Activated T-helper 2 cell treated with anti-CD3 and anti-CD28 coated beads, Interferon-gamma antibody, Interleukin-2, Interleukin-4, amounts not matched to agents 10 μg/mL and 5 μg/mL and 100 μg/mL, durations not matched to agents 14 hours and 24 hours and 36 hours (primary cell): ENCODE measurements at places on chromosomes 11 and 22.

GRCh38 chr11:9574622-9575259, 1.3 kb downstream of the WEE1 start:
- DNase-seq = peak; percentile 18

- peak; percentile 66 for DNase-seq
Measured at GRCh38 chr22:42661985-42662831, 13.0 kb upstream of the CYB5R3 start.

GRCh38 chr22:20247010-20247505, 21.1 kb downstream of the RTN4R start:
- no peak for DNase-seq

DNA sequence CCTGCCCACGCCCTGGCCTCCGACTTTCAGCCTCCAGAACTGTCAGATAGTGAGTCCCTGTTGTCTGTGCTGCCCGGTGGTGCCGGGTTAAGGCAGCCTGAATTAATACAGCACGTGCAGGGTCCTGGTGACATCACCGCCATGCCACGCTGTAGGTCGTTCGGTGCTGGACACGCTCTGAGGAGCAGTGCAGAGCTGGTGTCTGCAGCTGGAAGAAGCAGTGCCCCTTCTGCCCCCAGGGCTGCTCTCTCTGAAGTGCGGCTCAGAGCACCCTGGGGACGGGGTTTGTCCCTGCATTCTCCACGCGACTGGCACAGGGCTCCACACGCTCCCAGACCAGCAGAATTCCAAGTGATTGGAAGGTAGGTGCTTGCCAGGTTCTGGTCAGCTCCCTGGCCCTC, 831.5 kb downstream of the TBC1D22A start:
- no peak for DNase-seq

GRCh38 chr11:56522008-56522407, 21.0 kb downstream of the OR5M11 start:
- no peak for DNase-seq

GRCh38 chr11:84316866-84317555, 1030.8 kb upstream of the CCDC90B start:
- DNase-seq = no peak

DNA sequence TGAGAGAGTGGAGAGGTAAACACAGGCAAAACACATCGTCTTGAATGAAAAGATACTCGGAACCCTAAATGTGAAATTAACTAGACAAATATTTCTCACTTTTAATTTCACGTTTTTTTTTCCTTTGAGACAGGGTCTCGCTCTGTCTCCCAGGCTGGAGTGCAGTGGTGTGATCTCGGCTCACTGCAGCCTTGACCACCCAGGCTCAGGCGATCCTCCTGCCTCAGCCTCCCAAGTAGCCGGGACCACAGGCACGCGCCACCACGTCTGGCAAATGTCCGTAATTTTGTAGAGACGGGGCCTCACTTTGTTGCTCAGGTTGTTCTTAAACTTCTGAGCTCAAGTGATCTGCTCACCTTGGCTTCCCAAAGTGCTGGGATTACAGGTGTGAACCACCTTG, 7.4 kb upstream of the SHANK3 start:
- DNase-seq = no peak

DNA sequence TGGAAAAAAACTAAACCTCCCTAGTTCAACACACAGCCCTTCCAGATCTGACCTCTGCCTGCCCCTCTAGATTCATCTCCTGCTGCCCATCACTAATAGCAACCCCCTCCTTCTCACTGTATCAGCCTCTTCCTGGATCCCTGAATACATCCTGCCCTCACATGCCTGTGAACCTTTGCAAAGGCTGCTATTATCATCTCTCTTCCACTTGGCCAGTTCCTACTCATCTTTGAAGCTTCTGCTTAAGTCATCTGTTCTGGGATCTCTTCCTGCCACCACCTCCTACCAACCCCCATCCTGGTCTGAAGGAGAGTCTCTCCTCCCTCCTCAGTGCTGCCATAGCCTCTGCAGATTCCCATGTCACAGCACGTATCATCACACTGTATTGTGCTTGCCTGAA, 38.0 kb upstream of the AMOTL1 start:
- DNase-seq = no peak

DNA sequence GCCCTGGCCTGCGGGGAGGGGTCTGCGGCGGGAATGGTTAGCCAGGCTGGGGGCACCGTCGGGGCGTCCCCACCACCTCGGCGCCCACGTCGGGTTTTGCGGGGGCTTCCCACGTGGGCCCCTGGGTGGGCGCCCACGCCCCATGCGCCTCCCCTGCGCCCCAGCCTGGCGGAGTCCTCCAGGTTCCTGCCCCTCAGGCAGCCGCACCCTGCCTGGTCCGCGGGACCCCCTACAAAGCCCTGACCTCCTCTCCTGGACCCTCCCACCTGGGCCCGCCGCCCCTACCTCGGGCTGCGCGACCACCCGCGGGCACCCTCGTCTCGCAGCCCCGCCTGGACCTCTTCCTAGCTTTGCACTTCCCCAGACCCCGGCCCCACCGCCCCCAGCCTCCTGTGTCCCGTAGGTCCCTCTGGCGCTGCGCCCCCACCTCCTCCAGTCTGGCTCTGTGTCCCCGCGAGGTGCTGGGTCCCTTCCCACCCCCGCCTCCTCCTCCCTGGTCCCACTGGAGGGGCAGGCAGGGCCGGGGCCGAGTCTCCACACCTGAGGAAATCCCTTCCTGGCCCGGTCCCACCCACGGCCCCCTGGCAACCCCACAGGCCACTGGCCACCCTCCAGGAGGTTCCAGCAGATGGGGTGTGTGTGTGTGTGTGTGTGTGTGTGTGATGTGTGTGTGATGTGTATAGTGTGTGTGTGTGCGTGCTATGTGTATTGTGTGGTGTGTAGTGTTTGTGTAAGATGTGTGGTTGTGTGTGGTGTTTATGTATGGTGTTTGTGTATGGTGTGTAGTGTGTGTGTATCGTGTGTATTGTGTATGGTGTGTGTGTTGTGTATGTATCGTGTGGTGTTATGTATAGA, 11.8 kb downstream of the PIM3 start:
- DNase-seq = no peak

GRCh38 chr11:72135891-72136683, 562 bp downstream of the FOLR3 start:
- no peak for DNase-seq

- DNase-seq = no peak
Measured at GRCh38 chr11:128055576-128056217, 531.7 kb downstream of the ETS1 start.

DNA sequence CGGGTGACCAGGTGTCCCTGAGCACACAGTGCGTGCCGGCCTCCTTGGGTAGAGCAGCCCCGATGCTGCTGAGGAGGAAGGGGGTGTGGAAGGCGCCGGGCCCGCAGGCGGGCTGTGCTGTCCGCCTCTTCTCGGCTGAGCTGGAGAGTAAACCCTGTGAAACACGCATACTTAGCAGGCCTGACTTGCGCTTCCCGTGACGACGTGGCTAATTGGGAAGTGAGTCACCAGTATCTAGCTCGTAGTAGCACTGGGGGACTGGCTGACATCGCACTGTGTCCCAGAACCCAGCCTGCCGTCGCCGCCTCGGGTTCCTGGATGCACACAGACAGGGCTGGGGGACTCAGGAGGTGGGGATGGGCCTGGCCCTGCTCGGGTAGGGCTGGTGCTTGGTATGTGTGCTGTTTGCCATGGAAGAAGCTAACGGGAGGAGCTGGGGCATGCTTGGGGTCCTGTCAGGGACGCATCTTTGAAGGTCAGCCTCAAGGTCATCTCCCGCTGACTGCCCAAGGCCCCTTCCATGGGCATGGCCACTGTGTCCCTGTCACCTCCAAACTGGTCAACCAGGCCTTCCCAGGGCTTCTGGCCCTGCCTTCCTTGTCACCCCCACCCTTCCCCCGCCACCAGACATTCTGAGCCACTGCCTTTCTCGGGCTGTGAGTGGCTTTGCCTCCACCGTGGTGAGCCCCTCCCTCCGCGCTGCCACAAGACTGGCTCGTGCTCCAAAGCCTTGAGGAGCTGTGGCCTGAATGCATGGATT, 1327.0 kb downstream of the BRD1 start:
- DNase-seq = no peak

GRCh38 chr11:75656044-75656727, 12.7 kb downstream of the MAP6 start:
- DNase-seq = no peak

- no peak for DNase-seq
Measured at GRCh38 chr22:40220316-40221054, 42.8 kb downstream of the TNRC6B start.

DNA sequence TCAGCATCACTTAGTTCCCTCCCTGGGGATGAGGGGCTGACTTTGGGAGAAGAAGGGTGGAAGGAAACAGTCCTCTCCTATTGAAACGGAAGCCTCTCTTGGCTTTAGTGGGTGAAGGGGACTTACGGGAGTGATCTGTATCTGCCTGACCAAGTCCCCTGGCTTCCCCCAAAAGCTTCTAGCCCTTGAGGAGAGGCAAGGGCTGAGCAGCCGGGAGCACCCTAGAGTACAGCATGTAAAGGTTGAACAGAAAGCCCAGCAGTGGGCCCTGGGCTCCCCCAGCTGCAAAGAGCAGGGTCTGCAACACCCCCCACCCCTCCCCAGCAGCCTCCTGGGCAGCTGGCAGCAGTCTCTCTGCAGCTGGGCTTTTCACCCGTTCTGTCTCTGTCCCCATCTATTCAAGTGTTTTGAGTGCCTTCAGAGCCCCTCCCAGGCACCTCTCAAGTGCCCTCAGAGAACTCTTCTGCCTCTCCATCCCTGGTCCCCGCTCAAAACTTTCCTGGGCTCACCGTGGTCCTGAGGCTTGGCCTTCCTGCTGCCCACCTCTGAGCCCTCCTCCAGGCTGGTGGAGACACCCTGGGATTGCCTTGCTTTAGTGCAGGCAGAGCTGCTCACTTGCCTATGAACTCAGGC, 2.7 kb downstream of the CAPN5 start:
- DNase-seq = no peak

- no peak for DNase-seq
Measured at GRCh38 chr11:18771266-18772035, 20.1 kb downstream of the PTPN5 start.

DNA sequence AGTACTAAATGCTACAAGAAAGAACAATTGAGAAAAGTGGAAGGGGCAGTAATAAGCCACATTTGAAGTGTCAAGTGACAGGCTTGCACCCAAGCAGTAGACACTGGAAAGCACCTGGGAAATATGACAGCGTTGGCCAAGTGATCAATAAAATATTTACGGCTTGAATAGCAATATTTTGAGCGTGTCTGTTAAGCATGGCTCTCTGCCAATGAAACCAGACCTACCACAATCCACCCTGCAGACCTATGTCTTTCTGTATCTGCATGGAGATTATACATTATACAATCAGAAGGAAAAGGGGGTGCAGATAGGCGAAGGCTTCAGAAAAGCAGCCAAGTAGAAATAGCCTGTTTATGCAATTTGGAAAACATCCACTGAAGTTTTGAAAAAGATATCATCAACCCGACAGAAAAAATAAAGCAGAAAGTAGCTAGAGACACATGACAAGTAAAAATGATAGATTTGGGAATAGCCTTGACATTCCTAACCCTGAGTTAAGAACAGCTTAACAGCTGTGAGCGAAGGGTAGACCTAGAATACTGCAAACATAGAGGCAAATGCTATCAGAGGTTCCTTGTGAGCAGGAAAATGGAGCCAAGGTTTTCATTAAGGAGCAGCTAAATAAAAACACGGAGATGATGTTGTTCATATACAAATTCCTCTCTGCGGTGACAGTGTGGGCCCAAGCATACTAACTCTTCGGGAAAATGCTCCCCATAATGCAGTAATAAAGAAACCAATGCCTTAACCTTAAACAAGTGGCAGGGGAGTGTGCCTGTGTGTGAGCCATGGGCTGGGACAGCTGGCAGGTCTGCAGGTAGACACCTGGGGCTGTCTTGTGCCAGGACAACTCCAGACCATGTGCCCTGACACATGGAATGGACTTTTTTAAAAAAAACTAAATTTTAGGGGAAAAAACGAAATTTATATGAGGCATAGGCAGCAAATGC, 71.3 kb downstream of the ETS1 start:
- DNase-seq = no peak

- no peak for DNase-seq
Measured at GRCh38 chr11:91742155-91742554, 482.5 kb upstream of the FAT3 start.

DNA sequence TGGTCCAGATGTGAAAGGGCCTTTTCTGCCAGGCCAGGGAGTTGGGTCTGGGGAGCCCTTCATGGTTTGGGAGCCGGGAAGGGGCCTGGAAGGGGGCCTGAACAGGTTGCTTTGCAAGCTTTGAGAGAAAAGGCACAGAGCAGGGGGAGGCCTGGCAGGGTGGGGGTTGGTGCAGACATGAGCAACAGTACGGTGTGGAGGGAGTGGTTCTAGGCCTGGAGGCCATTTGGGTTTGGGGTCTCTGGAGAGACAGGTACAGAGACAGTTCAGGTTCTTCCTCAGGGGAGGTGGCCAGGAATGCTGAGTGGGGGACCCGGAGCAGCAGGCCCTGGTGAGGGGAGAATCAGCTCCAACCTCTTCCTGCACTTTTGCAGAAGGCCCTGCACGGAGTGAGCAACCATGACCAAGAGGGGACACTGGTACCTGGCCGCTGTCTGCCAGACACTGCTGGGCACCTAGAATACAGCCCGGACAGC, 1.4 kb downstream of the KDELR3 start:
- DNase-seq = no peak

DNA sequence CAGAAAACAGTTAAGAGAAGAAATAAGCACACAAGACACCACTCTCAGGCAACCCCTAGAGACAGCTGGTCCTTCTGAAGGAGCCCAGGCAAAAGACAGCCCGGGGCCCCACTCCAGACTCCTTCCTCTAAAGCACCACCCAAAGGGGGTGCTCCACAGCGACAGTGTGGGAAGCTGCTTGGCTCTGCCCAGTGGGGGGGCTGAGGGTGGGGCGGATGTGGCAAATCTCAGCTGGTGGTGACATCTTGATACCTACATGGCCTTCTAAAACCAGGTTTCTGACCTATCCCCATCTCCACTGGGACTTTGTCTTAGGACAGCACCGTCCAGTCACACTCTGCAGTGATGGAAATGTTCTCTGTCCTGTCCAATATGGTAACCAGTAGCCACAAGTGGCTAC, 10.2 kb upstream of the APOA1 start:
- no peak for DNase-seq

DNA sequence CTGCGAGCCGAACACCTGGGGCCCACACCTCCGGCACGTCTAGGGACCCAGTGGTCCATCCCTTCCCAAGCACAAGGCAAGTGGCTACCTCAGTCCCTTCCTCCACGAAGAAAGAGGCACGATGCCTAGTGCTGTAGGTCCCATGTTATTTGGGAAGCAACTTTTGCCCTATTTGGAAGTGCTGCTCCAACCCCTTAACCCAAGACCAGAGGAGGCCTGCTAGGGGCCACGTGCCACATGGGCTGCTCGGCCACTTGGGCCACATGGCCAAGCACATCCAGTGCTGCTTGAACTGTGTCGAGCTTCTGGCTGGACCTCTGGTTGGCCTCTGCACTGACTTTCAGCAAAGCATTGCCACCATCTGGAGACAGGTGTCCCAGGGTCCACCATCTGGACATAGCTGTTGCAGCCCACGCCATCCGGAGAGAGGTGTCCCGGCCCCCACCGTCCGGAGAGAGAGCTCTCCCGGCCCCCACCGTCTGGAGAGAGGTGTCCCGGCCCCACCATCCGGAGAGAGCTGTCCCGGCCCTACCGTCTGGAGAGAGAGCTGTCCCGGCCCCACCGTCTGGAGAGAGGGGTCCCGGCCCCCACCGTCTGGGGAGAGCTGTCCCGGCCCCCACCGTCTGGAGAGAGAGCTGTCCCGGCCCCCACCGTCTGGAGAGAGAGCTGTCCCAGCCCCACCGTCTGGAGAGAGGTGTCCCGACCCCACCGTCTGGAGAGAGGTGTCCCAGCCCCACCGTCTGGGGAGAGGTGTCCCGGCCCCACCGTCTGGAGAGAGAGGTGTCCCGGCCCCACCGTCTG, 6.5 kb upstream of the B4GALNT4 start:
- DNase-seq = no peak

- DNase-seq = no peak
Measured at GRCh38 chr22:11605468-11605981, 3922.5 kb upstream of the OR11H1 start.
